ENCODE measurements at places on chromosomes 11 and 22. TPM values are rescaled to one million over a fixed set of nuclear protein-coding genes. Genes with fewer than 3 reads are reported as not detected.

GRCh38 chr22:24088816-24089215, 77.7 kb downstream of the CABIN1 start:
- peaks cover 10% of the 10 kb centered on the region for H3K36me3 ChIP-seq
- H3K27me3 ChIP-seq: no peaks in the 10 kb centered on the region
- DNase-seq: no peak
- H3K4me3 ChIP-seq: no peak overlapping the region

- DNase-seq: no peak
- no peaks in the 10 kb centered on the region for H3K4me1 ChIP-seq
- H3K4me3 ChIP-seq: no peak overlapping the region
- H3K36me3 ChIP-seq: no peaks in the 10 kb centered on the region
Measured at GRCh38 chr11:29629286-29629685, 387.5 kb downstream of the KCNA4 start.

DNA sequence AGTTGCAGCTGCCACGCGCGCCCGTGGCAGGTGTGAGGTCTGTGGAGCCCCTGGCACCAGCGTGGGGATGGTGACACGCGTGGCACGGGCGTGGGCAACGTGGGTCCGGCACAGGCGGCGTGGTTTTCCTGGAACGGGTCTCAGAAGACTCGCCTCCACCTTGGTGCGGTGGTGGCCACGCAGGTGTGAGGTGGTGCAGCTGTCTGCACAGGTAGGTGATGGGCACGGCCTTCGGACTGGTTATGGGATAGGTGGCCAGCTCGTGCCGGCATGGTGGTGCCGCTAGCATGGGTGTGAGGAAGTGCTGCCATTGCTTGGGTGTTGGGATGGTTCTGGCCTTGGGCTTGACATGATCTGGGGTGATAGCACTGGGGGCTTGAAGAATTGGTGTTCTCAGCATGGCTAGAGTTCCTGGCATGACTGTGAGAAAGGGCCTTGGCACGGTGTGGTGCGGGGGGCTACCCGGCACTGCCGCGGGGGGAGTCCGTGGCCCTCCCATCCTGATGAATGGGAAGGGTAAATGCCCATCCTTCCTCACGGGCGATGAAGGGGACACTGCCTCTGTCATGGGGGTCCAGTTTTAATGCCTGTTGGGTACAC, 531 bp downstream of the DAGLA start:
- no peaks in the 10 kb centered on the region for H3K36me3 ChIP-seq
- H3K27ac ChIP-seq: no peak overlapping the region
- peak overlapping the region; percentile 82 for H3K4me3 ChIP-seq
- DNase-seq: no peak
- H3K4me1 ChIP-seq: peaks cover 8% of the 10 kb centered on the region

- no peak for DNase-seq
- H3K36me3 ChIP-seq: no peaks in the 10 kb centered on the region
- no peaks in the 10 kb centered on the region for H3K27me3 ChIP-seq
- H3K4me3 ChIP-seq: no peak overlapping the region
- H3K4me1 ChIP-seq: no peaks in the 10 kb centered on the region
Measured at GRCh38 chr11:33234397-33235190, 22.6 kb upstream of the HIPK3 start.

DNA sequence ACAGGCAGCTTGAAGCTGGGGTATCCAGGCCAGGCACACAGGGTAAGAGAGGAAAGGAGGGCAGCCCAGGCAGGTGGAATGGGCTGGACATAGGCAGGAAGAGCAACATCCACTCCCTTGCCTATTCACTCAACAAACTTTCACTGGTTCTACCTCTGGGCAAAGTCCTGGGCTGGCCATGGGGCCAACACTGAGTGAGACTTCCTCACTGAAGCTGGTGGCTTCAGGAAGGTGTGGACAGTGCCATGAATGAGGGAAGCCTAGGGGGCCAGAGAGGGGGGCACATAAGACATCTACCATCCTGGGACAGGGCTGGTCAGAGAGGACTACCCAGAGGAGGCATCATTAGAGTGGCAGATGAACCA, 44.9 kb upstream of the TCF20 start:
- no peak for DNase-seq
- no peak overlapping the region for H3K27ac ChIP-seq
- no peak overlapping the region for H3K4me3 ChIP-seq
- peaks cover 1% of the 10 kb centered on the region for H3K27me3 ChIP-seq

- H3K36me3 ChIP-seq: no peaks in the 10 kb centered on the region
- no peaks in the 10 kb centered on the region for H3K4me1 ChIP-seq
- H3K4me3 ChIP-seq: no peak overlapping the region
Measured at GRCh38 chr22:49709464-49709863, 118.2 kb downstream of the BRD1 start.

DNA sequence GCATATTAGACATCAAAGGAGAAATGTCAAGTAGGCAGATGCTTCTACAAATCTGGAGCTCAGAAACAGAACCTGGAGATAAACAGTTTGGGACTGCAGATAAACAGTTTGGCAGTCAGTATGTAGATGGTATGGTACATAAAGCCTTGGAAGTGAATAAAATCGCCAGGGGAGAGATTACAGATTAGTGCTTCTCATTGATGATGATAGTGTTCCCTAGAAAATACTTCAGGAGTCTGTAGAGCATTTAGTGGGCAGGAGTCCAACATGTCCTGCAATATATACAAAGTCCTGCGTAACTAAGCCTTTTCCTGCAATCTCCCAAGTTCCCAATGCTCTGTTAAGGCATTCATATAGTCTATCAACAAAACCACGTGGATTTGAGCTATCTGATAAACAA, 35.2 kb downstream of the NARS2 start:
- no peak for DNase-seq
- H3K36me3 ChIP-seq: peaks cover 15% of the 10 kb centered on the region
- no peaks in the 10 kb centered on the region for H3K4me1 ChIP-seq
- H3K4me3 ChIP-seq: no peak overlapping the region

DNA sequence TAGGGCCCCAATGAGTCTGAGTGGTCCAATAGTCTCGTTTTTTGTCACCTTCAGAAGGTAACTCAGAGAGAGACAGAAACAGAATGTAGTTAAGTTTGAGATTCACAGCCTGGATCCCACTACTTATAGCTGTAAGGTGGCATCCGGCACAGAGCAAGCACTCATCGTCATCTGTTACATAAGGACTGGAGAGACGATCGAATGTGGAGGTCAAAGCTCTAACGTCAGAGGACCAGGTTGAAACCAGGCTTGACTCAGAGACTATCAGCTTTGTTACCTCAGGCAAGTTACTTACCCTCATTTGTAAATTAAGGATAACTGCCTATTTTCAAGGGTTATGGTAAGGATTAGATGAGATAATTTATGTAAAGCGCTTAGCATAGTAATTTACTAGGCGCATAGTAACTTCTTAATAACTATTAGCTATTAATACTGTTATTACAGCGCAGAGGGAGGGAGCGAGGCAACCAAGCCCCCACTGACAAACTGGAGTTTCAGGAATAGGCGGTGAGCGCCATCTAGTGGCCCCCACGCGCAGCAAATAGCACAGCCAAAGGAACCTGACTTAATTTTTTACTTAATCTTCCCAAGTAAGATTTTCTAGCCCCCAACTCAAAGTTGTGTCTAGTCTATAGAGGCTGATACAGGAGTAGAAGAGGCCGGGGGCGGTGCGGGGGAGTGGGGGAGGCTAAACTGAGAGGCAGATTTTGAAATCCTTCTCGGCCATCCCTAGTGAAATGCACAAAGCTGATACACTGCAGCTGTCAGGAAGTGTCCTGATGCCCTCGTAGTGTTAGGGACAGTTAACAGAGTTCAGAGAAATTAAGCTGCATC, 29.0 kb upstream of the API5 start:
- H3K36me3 ChIP-seq: no peaks in the 10 kb centered on the region
- peak overlapping the region; percentile 35 for H3K27ac ChIP-seq
- H3K27me3 ChIP-seq: peaks cover 10% of the 10 kb centered on the region
- DNase-seq: peak; percentile 64
- H3K4me3 ChIP-seq: no peak overlapping the region

DNA sequence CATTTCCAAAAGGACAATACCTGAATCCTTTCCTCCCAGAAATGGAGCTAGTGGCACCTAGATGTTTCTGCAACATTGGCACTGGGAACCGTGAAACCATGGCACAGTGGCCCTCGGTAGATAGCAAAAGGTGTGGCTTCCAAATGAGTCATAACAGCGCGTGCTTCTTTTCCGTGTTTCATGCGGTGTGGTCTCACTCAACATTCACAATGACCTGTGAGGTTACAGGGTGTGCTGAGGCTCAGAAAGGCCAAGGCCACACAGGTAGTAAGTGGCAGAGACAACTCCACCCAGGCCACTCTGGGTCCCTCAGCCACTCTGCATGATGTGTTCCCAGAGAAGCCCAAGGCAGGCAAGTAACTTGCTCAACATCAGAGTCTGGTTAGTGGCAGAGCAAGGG, 67.4 kb downstream of the TP53I11 start:
- peak overlapping the region; percentile 27 for H3K27ac ChIP-seq
- H3K36me3 ChIP-seq: no peaks in the 10 kb centered on the region
- H3K27me3 ChIP-seq: no peaks in the 10 kb centered on the region
- peaks cover 57% of the 10 kb centered on the region for H3K4me1 ChIP-seq
- no peak for DNase-seq

DNA sequence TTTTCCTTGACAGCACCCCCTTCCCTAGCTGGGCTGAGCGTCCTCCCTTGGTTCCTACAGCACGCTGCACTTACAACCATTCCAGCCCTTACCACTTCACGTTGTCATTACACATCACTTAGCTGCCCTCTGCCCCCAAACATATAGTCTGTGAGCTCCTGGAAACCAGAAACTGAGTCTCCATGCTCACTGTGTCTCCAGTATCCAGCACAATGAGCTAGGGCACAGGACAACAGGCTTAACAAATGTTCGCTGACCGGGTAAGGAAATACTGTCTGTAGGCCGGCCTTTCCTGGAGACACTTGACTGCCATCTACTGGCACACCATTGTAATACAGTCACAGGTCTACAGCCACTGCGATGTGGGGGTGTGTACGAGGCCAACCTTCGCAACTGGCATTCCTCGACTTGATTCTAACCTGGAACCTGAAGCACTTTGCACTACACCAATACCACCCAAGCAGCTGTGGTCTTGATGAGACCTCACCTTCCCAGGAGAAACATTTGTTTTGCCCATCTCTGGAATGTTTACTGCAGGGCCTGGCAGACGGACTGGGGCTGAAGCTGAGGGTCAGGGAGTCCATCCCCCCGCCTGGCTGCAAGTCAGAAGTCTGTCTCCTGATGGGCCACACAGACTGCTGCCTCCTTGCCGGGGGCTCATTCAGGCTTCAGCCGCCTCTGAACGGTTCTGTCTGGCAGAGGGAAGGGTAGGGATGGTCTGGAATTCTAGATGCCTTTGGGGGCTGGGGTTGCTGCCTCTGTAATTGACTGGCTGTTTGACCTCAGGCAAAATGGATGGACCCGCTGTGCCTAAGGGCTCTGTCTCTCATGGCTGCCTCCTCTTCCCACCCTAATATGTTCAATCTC, 72.0 kb downstream of the SYN3 start:
- peak overlapping the region; percentile 91 for H3K27ac ChIP-seq
- peaks cover 29% of the 10 kb centered on the region for H3K4me1 ChIP-seq
- H3K36me3 ChIP-seq: no peaks in the 10 kb centered on the region
- H3K27me3 ChIP-seq: no peaks in the 10 kb centered on the region

GRCh38 chr11:103070142-103070541, 21.8 kb downstream of the DCUN1D5 start:
- no peak overlapping the region for H3K27ac ChIP-seq
- H3K4me3 ChIP-seq: no peak overlapping the region
- no peak for DNase-seq

DNA sequence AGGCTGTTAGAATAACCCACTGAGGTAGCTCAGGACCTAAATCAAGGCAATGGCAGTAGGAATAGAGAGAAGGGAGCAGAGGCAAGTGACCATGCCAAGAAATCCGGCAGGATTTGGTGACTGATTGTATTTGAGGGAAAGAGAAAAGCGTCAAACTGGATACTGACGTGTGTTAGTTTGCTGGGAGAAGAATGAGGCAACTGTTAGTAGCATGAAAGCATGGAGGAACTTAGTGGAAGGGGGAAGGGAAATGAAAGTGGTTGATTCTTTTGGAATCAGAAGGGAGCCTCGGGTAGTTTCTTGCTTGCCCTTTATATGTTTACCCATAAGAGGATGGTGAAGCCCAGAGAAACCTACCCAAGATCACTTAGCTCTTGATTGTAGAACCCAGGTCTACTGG, 8.3 kb downstream of the PPFIBP2 start:
- peaks cover 8% of the 10 kb centered on the region for H3K27me3 ChIP-seq
- H3K36me3 ChIP-seq: no peaks in the 10 kb centered on the region
- H3K4me3 ChIP-seq: no peak overlapping the region
- no peak for DNase-seq

DNA sequence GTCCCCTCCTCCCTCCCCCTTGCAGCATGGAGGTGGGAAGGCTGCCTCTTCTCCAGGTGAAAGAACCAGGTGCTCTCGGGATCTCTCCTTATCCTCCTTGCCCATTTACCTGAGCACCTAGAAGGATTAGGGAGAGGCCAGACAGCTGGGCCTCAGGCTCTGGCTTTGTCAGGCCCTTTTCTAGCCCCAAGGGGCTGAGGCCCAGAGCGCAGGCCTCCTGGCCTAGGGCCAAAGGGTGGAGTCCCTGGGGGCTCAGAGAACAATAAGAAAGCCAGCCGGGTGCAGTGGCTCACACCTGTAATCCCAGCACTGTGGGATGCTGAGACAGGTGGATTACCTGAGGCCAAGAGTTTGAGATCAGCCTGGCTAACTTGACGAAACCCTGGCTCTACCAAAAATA, 5.4 kb upstream of the TTLL1 start:
- no peak for DNase-seq
- no peaks in the 10 kb centered on the region for H3K27me3 ChIP-seq
- peaks cover 5% of the 10 kb centered on the region for H3K36me3 ChIP-seq
- H3K4me1 ChIP-seq: peaks cover 10% of the 10 kb centered on the region

- H3K27ac ChIP-seq: no peak overlapping the region
- peaks cover 15% of the 10 kb centered on the region for H3K27me3 ChIP-seq
- no peak for DNase-seq
- H3K4me3 ChIP-seq: no peak overlapping the region
Measured at GRCh38 chr11:31856248-31856647, 45.1 kb upstream of the PAX6 start.

- H3K4me1 ChIP-seq: peaks cover 28% of the 10 kb centered on the region
- peaks cover 7% of the 10 kb centered on the region for H3K36me3 ChIP-seq
- peak within 1 kb of the TSS; percentile 78 for H3K27ac ChIP-seq
- H3K4me3 ChIP-seq: peak within 1 kb of the TSS; percentile 7
- no peak for DNase-seq
- H3K27me3 ChIP-seq: no peaks in the 10 kb centered on the region
Measured at GRCh38 chr11:5689551-5689983, at the start of gene TRIM22. TRIM22 (plus strand) TSS chr11:5689790; CDS start chr11:5696233, 6,443 bp downstream.

The GAL3ST1 gene
- 8.8 TPM for total RNA-seq

The PHOX2A gene
- 5.6 TPM for total RNA-seq

The OR4D5 gene
- not detected for total RNA-seq

The MMP10 gene
- not detected for total RNA-seq

The HEPACAM gene
- total RNA-seq: 0.11 TPM

The CARD10 gene
- total RNA-seq: 7.0 TPM

The PRPF19 gene
- 189 TPM for total RNA-seq

The CD3D gene
- total RNA-seq: not detected

The CUL5 gene
- 46.3 TPM for total RNA-seq

The SEZ6L gene
- total RNA-seq: 1.7 TPM

The CBLIF gene
- total RNA-seq: not detected

The APOL4 gene
- total RNA-seq: not detected

The SOX10 gene
- total RNA-seq: 279 TPM
